ENCODE measurements at places on chromosomes 12 and 14. TPM values are rescaled to one million over a fixed set of nuclear protein-coding genes. Genes with fewer than 3 reads are reported as not detected.

MYH6 gene
- total RNA-seq: not detected

GPR137C gene
- total RNA-seq: 0.81 TPM

- no peak for DNase-seq
Observed at GRCh38 chr12:110015132-110015531, 15.9 kb downstream of the ANKRD13A start.

DNA sequence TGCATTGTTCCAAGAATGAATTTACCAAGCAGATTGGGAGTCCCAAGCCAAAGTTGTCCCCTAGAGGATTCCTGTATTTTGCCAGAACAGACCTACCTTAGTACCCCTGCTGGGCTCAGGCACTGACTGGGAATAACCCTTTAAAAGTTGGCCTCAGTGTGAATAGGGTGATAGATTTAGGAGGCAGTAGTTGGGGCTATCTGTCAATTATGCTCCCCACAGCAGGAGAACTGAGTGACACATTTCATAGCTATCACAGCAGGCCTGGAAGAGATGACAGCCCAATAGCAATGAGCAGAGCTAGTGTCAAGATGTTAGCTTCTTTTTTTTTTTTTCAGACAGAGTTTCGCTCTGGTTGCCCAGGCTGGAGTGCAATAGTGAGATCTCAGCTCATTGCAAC lies 14.3 kb upstream of the LRP6 start:
- DNase-seq: no peak

LRRC10 gene
- total RNA-seq: not detected

DNA sequence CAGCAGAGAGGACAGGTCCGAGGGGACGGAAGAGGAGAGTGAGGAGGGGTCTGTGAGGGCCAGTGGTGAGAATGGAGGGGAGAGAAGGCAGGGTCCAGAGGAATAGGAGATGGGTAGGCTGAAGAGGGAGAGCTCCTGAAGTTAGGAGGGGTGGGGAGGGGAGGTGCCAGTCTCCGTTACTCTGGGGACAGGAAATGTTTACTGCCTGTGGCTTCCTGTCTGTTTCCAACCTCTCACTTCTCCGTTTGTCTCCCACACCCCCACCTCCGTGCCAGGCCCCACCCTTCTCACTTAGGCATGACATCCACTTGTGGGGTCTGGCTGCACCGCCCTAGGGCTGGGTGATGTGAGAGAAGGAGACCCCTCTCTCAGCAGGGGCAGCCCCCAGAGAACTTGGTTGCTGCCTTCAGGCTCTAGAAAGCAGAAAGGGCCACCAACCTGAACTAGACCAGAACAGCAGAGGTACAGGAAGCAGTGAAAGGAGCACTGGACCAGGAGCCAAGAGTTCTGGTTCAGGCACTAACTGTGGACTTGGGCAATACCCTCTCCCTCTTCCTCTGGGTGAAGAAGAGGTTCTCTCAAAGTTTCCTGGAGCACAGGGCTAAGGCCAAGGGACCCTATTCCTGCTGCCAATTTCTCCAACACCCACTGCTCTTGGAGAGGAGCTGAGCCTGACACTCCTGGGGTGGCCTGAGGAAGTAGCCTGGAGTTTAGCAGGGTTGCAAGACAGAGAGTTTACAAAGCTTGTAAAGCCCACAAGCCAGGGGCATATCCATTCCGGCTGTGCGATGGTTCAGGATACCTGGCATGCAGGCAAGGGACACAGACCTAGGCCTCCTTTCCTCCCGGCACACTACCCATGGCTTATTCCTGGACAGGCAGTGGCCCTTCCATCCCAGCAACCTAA lies 5.5 kb downstream of the ITGA5 start:
- DNase-seq: no peak

DNA sequence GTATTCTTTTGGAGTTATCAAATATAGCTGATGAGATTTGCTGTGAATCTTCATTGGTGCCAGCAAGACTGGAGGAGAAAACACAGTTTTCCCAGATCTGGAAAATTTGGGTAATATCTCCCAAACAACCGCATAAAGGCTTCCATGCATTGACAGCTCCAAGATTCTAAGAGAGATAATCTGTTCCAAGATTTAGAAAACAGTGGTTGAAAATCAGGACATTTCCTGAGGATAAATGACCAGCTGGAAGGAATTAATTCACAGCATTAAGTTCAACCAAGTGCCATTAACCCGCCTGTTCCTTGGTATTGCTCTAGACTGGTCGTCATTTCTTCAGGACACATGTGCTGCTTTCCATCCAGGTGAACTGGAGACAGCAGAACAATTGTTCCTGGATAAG lies 147.9 kb upstream of the PRICKLE1 start:
- DNase-seq: no peak

NPFF gene
- total RNA-seq: not detected

CCDC197 gene
- not detected for total RNA-seq

CEP83 gene
- total RNA-seq: 2.1 TPM

ZNF605 gene
- 6.0 TPM for total RNA-seq

GRCh38 chr12:47307680-47308399 lies 228.1 kb upstream of the AMIGO2 start:
- DNase-seq: peak; percentile 49

- DNase-seq: peak; percentile 62
Observed at GRCh38 chr12:15220915-15221885, at the start of gene RERG. TSS of gene RERG (minus strand) at chr12:15221417. CDS start at chr12:15217489, 3,928 bp downstream.

NRL gene
- 1.9 TPM for total RNA-seq

DNA sequence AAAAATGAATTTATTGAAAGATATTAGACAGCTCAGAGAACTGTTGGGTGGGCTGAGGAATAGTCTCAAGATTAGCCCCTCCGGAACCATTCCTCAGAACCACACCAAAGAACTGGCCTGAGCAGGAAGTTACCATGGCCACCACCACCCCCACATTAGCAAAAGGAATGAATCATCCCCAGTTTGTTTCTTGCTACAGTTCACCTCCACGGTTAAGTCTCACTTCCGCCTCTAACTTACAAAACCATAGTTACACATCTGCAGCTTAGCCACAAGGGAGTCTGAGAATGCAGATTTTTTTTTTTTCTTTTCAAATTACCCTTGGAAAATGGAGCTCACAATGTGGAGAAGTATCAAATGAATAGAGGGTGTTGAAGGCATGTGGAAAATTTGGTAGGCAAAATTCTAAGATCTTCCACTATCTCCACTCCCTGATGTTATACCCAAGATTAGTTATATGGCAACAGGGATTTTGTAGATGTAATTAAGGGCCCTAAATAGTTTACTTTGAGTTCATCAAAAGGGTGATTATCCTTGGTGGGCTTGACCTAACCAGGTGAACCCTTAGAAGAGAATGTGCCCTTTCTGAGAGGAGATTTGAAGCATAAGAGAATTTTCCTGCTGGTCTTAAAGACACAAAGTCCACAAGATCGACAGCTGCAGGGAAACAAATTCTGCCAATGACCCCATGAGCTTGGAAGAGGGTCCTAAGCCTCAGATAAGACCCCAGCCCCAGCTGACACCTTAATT lies 129.8 kb upstream of the KRR1 start:
- DNase-seq: no peak

DNA sequence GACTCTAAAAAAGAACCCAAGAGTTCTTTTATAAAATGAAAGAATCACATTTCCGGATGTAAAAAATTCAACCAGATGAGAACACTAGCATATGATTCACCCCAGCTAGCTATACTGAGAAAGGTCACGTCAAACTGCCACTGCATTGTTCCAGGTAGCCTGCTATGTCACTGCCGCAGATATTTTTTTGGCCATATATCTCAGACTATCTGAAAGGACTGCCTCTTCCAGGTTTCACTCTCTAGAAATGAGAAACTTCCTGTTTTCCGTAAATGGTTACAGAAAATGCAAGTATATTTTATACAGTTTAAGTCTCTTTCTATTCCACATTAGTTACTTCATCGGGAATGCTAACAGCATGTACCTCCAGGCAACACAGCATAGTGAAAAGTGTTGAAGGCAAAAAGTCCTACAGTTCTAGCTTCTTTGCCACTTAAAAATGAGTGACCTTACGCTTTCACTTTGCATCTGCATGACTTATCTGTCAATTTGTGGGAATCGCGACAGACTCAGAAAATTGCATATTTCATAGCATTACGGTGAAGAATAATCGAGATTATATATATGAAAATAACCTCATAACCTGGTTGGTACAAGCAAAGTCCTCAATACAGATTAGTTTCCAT lies 105.2 kb downstream of the MED13L start:
- DNase-seq: no peak
